ENCODE measurements at places on chromosomes 1 and 21. TPM values are rescaled to one million over a fixed set of nuclear protein-coding genes. Genes with fewer than 3 reads are reported as not detected.

DNA sequence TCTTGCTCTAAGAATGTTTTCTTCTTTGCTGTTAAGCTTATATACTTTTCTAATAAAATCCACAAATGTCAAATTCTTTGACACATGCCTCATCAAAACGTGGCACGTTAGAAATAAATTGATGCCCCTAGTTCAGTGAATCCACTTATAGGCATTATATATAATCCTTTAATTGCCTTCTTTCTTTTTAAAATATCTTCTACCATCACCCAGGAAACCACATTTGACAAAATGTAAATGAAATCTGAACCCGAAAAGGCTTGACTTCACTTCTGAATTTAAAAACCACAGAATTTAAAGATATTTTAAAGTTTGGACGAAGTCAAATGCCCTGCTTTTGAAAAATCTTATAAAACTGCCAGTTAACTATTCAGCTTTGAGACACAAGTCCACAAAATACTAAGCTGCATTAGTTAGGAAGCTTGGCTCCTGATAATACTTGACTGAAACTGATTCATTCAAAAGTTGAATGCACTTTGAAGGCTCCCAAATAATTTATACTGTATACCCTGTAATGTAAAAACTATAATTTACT is 22.4 kb upstream of the KIFAP3 start:
- ATAC-seq: no peak

GRCh38 chr1:247077876-247078257 is 744 bp downstream of the ZNF670 start:
- no peak for ATAC-seq

The TEDDM1 gene
- total RNA-seq: not detected

The ATP1A1 gene
- total RNA-seq: 371 TPM
